ENCODE measurements at places on chromosomes 2 and 18.
A peak's percentile ranks its signal among the peaks of the same experiment; 100 is the strongest.

DNA sequence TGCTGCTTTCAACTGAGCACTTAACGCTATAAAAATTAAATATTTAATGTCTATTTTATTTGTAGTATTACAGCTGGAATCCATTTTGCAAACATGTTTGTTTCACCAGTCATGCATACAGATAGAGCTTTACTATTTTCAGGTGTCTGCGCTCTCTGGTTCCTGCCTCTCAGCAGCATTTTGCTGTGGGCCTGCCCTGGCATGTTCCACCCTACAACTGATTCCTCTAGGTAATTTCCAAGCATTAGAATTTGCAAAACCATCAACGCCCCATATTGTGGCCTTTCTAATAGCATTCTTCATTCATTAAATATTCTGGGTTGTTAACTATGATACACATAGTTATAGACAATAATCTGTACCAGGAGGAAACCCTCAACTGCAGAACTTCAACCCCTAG, 266.4 kb upstream of the DLGAP1 start:
- DNase-seq: no peak

GRCh38 chr18:61502472-61502871, 169.2 kb downstream of the CDH20 start:
- no peak for DNase-seq

DNA sequence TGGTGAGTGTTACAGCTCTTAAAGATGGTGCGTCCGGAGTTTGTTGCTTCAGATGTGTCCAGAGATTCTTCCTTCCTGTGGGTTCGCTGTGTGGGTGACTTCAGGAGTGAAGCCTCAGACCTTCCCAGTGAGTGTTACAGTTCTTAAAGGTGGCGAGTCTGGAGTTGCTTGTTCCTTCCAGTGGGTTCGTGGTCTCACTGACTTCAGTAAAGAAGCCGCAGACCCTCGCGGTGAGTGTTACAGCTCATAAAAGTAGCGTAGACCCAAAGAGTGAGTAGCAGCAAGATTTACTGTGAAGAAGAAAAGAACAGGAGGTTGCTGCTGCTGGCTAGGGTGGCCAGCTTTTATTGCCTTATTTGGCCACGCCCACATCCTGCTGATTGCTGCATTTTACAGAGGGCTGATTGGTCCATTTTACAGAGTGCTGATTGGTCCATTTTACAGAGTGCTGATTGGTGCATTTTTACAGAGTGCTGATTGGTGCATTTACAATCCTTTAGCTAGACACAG, 34.0 kb upstream of the SPTBN1 start:
- DNase-seq: peak; percentile 34

- no peak for DNase-seq
Observed at GRCh38 chr2:26251893-26252292, 7.2 kb downstream of the HADHB start.

DNA sequence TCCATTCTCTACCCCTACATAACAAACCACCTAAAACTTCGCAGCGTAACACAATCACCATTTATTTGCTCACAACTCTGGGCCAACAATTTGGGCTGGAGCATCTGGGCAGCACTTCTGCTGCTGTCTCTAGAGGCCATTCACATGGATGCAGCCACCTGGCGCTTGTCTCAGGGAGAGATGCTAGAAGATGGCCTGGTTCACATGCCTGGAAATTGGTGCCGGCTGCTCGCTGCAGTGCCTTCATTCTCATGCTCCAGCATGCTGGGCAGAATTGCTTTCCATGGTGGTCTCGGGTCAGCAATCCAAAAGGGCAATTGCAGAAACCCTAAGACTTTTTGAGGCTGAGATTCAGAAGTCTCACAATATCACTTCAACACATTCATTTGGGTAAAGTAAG, 157.4 kb downstream of the SUCLG1 start:
- DNase-seq: no peak

GRCh38 chr2:40457366-40457765, 5.5 kb upstream of the SLC8A1 start:
- no peak for DNase-seq

- no peak for DNase-seq
Observed at GRCh38 chr2:120246546-120247300, 5.9 kb upstream of the RALB start.

- DNase-seq: no peak
Observed at GRCh38 chr2:122341007-122341406, 585.6 kb downstream of the TSN start.

GRCh38 chr2:4053769-4054493, 350.6 kb downstream of the DCDC2C start:
- no peak for DNase-seq

DNA sequence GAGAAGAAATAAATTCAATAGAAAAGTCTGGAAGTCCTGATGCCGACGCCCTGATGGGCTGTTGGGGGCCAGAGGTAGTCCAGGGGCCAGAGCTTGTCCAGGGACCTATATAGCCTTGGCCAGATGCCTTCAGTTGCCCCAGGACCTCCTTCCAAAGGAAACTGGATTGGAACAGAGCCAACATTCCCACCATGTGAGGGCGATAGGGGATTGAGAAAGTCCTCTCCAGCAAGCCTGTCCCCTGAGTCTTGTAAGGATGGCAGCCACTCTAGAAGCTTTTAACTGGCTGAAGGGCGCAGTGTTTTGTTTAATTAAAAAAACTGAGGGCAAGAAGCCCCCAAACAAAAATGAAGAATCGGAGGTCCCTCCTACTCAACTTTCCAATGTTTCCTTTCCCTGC, 54.9 kb upstream of the CDCA7 start:
- DNase-seq: no peak

DNA sequence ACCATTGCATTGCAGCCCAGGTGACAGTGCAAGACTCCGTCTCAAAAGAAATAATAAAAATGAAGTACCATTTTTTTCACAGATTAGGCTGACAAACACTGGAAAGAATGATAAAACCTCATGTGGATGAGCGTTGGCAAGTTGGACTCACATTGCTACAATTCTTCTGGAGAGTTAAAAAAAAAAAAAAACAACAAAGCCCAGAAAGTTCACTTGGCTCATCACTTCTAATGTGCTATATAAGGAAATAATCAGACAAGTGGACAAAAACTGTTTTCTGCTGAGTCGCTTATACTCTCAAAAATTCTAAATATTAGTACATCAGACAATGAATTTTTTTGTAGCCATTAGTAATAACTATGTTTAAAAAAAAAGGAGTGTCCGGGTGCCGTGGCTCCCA, 38.4 kb downstream of the PKP4 start:
- DNase-seq: no peak

DNA sequence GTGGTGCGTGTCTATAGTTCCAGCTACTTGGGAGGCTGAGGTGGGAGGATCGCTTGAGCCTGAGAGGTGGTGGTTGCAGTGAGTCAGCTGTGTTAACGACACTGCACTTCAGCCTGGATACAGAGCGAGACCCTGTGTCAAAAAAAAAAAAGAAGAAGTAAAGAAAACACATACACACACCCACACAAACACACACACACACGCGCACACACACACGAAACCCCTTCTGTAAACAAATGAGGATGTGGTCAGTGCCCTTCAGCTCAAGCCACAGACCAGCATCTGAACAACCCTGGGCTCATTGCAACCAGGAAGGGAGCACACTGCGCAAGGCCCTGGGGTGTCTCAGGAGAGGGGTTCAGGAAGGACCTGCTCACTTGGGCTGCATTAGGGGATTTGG, 47.9 kb upstream of the KCNF1 start:
- no peak for DNase-seq

GRCh38 chr2:214389334-214389733, 21.5 kb upstream of the VWC2L start:
- DNase-seq: no peak

GRCh38 chr2:204051984-204052556, 115.5 kb downstream of the ICOS start:
- no peak for DNase-seq
